IPS DF 6.9 (cell line): ENCODE measurements at places on chromosomes 12 and 14.

GRCh38 chr12:117661471-117661870 is 300.0 kb upstream of the NOS1 start:
- no peak for DNase-seq

- DNase-seq, result no peak
These were observed 109.0 kb upstream of the AMIGO2 start for GRCh38 chr12:47188576-47189441.

DNA sequence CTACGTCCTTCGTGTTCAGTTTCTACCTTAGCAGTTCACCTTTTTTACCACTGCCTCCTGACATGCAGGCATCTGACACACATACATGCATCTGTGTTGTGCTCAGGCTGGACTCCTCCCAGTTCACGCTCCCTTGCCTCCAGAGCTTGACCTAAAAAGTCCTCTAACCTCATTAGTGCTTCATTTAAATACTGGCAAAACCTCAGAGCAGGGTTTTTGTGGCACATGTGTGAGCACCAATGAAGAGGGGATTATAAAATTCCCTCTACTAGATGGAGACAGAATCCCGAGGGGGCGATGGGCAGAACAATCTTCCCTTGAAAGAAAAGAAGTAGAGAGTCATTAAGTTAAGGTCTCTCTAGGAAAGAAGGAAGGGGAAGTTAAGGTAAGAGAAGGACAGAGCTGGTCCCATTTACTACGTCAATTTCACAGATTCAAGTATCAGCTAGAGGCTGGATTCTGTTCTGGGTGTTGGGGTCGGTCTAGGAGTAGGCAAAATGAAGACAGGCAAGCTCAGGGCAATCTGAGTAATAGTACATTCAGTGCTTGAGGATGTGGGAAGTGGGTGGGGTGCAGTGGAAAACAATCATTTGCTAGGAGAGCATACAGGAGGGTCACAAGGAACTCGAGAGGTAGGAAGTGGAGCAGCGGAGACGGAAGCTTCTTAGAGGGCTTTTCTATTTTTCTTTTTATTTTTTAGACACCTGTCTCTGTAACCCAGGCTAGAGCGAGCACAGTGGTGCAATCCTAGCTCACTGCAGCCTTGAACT is 7.5 kb downstream of the HAL start:
- DNase-seq, result no peak

DNA sequence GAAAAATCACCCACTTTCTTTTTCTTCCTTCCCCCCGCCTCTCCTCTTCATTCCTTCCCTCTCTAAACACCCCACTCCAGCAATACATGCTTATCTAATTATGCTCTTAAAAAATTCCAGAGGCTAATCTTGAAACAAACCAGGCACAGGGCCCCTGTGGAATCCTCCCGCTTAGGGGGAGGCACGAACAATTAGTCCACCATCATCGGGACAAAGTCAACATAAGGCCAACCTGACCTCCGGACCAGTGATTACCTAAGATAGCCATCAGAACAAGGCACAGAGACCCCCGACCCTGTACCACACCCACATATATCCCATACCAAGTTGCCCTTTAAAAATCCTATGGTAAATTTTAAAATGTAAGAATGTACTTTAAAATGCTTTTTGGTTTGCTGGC is 47.1 kb downstream of the KIF21A start:
- DNase-seq, result no peak

- DNase-seq, result no peak
These were observed 15.8 kb downstream of the ABCC9 start for GRCh38 chr12:21925296-21925913.

DNA sequence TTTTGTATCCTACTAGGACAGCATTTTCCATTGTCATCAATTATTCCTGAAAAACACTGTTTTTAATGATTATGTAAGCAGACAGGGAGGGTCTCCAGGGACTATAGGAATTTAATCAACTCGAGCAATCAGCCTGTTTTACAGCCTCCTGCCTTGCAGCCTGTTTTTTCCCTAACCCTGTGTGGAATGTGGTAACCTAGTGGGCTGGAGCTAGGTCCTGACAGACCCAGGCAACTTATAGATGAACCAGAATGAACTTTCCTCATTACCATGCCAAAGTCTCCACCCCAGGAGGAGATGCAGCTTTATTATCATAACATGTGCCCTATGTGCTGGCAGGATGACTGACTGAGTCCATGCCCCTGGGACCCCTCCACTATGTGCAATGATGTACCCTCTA is 375.1 kb downstream of the BMP4 start:
- no peak for DNase-seq

GRCh38 chr12:57729321-57729844 is 9.2 kb downstream of the AGAP2 start:
- DNase-seq, result no peak

DNA sequence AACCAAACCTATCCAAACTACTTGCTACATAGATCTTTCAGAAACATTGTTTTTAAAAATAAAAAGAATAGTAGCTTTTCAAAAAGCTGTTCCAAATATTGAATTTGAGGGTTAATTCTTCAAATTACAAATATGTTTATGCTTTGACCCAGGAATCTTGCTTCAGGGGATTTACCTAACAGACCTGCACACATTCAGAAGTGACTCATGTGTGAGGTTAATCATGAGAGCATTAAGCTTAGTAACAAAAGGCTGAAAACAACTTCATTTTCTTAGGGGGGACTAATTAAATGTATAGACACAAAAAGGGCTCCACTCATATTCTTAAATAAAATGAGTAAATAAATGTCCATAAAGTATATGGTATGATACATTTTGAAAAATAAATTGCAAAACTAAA is 672.4 kb upstream of the FLRT2 start:
- DNase-seq, result no peak

DNA sequence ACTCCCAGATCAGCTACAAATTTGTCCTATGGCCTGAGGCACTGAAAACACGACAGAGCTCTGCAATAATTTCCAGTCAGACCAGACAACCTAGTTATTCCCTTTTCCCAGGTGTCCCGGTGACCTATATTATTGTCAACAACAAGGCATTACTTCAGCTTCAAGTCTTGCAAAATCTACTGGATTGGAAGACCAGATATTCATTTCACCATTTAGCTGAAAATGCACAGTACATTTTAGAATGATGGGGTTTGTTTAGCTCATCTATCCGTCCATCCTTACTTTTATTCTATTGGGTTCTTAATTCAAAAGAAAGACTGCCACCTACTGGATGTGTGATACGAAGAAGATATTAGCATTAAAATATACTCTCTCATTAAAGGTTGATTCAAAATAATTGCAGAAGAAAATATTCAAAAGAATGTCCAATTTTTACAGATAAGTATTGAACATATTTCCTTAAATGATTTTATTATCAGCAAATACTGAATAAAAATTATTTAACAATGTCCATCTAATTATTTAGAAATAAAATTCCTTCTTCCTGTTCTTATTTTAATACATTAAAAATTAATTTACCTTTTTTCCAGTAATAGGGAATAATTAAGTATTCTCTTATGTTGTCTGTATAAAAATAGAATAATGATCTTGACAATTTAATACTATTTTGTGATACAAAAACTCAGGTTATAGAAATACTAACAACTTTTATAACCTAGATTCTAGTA is 244.9 kb upstream of the LRIG3 start:
- DNase-seq, result no peak

GRCh38 chr12:64583771-64584421 is 26.4 kb upstream of the RASSF3 start:
- no peak for DNase-seq

DNA sequence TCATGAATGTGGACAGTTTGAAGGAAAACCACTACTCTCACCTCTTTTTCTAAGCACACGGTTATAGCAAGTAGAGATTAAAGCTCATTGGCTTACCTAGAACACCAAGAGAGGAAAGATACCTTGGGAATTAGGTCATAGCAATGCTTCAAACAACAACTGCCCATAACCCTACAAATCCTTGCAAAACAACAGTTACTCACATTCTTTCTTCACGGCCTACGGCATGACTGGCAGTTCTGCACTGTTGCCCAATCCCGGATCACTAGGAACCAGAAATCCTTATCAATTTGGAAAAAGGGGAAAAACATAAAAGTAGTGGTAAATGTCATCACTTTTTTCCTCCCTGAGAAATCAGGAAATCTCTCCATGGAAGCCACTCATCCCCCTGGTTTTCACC is 9.6 kb upstream of the ISM2 start:
- DNase-seq, result no peak

DNA sequence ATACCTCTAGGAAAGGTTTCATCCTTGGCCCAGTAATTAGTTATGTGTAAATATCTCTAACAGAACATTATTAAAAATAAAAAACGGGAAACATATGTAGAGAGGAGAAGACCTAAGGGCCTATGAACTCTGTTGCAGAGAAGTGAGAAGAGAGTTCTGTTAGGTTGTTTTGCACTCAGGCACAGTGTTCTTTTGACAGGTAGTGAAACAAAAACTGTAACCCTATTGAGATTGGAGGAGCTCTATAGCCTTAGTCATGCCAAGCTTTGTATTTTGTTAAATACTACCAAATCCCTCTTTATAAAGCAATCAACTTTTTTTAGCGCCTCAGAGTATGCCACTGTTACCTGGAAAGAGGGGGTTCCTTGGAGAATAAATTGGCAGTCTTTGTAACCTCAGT is 77.6 kb downstream of the CNTN1 start:
- no peak for DNase-seq

DNA sequence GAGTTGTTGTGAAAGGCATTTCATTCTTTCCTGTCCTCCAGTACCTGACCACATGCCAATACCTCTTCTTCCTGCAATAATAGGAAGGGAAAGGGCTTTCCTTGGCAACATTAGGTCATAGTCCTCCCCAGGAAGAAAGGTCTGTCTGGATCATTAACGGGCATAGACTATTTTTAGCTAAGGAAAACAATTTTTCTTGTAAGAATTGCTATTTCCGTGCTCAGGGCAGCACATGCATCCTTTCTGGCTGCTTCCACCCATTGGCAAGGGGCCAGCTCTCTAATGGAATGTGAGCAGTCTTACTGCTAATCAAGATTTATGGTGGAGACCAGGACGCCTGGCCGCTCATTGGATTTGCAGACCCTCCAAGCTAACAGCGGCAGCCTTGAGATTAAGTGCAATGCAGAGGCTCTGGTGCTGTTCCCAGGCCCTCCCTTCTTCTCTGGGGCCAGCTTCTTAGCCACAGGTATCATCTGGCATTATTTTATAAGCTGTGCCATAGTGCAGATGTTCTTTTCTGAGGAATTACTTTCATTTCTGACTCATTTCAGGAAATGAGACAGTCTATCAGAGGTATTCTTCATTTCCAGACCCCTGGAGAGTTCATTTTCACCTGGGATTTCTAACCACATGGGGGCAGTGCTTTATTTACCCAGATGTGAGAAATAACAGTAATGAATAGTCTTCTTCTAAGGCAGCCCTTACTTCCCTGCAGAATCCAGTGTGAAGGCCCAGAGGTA is 52.9 kb downstream of the ANO6 start:
- no peak for DNase-seq

DNA sequence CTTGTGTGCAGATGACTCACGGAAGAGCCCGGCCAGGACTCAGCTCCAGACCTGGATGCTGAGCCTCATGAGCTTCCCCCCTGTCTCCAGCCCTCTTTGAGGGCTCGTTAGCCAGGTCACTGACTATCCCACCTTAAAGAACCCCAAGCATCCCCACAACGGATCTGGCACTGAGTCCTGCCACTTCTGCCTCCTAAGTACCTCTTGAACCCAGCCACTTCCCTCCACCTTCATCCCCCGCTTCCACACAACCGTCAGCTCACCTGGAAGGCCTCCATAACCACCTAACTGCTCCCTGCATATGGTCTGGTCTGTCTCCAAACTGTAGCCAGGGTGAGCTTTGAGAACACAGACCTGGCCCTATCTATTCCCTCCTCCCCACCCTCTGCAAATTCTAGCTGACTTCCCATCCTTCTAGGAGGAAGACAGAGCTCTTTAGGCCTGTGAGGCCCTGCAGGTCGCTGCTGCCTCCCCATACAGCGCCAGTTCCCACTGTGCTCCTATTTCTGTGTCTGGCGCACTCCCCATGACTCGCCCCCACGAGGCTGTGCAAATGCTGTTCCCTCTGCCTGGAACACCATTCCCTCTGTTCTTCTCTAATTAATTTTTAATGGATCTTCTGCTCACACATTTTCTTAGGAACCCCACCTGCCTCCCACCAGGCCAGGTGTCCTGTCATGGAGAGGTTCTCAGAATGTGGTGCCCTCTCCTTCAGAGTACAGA is 2.9 kb upstream of the HSP90AA1 start:
- DNase-seq, result no peak

DNA sequence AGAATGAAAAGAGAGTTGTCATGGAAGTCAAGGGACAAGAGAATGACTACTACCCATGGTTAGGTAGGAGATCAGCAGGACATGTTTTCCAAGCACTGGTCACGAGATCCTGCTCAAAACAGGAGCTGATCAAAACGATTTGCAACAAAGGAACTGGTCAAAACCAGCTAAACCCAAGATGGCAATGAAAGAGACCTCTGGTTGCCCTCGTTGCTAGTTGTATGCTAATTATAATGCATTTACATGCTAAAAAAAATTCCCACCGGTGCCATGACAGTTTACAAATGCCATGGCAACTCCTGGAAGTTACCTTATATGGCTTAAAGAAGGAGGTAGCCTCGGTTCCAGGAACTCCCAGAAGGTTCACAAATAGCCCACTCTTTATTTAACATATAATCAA is 95.0 kb upstream of the OTX2 start:
- no peak for DNase-seq

GRCh38 chr12:7344833-7345606 is 41.1 kb downstream of the ACSM4 start:
- no peak for DNase-seq

DNA sequence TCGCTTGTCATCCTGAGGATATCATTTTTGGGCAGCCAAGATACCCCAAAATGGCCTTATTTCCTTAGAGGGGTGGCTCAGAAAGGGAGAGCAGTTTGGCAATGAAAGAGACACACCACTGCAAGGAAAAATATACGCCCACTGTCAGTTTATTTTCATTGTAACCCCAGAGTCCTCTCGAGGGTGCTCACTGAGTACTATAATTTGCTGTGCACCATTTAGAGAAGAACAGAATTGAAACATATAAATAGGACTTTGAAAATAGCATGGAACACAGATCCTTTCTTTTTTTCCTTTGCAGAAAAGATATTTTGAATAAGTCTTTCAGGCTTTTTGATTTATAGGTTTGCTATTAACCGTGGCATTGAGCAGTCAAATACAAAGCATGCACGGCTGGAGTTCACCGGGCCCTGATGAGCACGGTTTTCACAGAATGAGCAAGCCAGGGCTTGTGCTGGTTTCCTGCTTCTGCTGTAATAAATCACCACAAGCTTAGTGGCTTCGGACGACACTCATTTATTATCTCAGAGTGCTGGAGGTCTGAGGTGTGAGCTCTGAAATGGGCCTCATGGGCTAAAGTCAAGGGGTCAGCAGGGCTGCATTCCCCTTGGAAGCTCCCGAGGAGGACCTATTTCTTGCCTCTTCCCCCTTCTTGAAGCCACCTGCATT is 152.3 kb downstream of the ZNF664 start:
- DNase-seq, result no peak

GRCh38 chr14:69429643-69430042 is 31.2 kb downstream of the SLC39A9 start:
- no peak for DNase-seq

DNA sequence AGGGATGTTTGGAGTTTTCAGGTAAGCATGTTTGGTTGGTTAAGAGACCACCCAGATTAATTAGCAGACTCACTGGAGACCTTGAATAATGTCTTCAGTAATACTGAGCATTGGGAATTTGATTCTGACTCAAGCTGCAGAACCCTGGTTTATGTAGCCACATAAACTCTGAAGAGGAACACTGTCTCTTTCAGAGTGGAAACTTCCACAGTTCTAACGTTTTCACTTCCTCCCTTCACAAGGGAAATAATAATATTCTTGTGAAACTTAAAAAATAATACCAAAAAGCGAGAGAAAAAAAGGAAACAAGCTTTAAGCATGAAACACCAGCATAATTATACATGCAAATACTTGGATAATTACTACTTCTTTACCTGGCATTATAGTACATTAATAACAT is 40.0 kb upstream of the ST8SIA1 start:
- no peak for DNase-seq
